ENCODE measurements at places on chromosomes 2 and 18.

GRCh38 chr2:205372141-205372540 is 310.2 kb upstream of the NRP2 start:
- no peak for DNase-seq

- DNase-seq, result no peak
Observed at GRCh38 chr18:63070767-63071502, 248.6 kb downstream of the BCL2 start.

- DNase-seq, result no peak
Observed at GRCh38 chr2:241808721-241809382, at the start of gene NEU4. Gene NEU4, plus strand, starts transcription at chr2:241809193. Its CDS starts 5,292 bp downstream, at chr2:241814485.

DNA sequence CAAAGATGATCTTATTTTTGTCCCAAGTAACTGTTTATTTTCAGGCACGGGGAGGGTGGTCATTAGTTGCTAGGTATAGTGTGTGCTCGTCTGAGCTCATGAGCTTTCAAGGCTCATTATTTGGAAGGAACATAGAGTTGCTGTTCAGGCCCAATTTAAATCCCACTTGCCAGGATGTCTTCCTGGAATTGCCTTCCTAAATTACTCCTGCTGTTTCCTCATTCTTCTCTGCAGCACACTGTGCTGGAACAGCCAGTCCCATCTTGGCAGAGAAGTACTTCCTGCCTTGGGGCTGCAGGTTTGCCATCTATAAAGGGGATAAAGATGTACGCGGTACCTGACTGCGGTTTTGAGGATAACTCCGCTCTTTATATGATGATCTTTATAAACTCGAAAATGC is 37.3 kb downstream of the GREB1 start:
- no peak for DNase-seq

- no peak for DNase-seq
Observed at GRCh38 chr18:44473394-44474066, 207.2 kb upstream of the SETBP1 start.

DNA sequence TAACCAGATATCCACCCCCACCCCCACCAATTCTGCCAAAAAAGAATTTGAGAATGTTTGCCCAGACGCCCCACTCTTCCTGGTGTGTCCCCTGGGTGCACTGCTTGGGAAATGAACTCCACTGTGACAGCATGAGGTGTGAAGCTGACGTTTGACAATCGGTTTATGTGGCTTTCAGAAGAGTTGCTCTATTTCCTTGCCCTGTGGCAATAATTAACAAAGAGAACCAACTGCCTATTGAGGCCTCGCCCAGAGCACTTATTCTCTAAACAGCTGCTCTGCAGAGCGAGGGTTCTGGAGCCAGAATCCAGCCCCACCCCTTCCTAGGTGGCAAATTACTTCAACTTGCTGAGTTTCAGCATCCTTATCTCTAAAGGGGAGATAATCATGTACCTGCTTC is 115.8 kb upstream of the SIX3 start:
- DNase-seq, result peak; percentile 23

- no peak for DNase-seq
Observed at GRCh38 chr18:77210249-77210648, 39.4 kb upstream of the GALR1 start.

DNA sequence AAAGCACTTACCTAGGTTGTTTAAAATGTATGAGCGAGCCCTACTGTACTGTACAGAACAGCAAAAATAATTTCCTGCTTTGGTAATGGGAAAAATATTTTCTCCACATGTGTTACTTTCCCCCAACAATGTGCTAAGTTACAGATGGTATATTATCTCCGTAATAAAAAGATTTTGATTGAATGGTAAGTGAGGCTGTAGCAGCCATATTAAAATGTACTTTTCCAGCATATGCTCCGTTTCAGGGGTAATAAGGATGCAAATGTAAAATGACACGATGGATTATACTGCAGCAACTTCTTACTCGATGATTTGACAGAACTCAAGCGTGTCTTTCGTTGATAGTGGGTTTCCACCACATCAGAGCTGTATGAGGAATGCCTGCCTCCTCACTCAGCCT is 50.5 kb downstream of the OSBPL6 start:
- DNase-seq, result no peak

- no peak for DNase-seq
Observed at GRCh38 chr2:12293874-12294273, 422.9 kb upstream of the TRIB2 start.

DNA sequence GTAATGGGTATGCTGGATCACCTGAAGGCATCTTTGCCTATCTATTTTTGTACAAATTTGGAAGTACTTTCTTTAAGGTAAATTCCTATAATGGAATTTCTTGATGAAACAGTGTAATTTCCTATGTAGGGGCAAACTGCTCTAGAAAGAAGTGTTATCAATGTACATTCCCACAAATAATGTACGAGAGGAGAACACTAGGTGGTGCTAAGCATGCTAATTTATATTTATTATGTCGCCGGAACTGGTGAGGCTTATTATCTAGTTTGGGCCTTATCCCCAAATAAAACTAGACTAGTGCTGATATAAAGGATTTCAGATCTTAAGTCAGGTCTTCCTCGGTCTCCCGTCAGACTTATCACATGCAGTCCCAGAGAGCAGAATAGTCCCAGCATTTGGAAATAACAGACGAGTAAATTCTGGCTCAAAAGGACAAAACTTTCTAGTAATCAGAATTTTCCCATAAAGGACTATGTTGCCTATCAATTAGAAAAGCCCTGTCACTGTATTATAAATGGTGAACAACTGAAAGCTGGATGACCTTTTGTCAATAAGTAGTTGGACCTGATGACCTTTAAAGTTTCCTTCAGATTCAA is 86.9 kb upstream of the RBBP8 start:
- DNase-seq, result peak; percentile 18

DNA sequence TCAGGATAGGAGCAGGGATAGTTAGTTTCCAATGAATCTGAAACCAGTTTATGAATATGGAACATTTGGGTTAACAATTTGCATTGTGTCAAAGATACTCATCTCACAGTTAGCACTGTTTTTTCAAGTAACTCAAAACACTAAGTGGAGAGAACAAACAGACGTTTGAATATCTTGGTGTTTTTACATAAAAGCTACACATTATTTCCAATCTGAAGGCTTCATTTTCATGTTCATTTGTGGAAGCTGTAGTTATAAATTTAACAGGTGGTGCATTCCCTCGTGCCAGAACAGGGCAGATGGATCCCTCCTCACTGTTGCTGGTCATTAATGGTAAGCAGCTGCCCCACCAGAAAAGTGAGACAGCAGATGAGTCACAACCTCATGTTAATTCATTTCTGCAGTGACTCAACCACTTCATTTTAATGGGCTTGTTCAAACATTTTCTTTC is 286.9 kb downstream of the TMX3 start:
- DNase-seq, result no peak

- no peak for DNase-seq
Observed at GRCh38 chr18:52242711-52243110, 97.3 kb upstream of the DCC start.

- DNase-seq, result no peak
Observed at GRCh38 chr2:16632598-16632997, 33.0 kb downstream of the CYRIA start.

DNA sequence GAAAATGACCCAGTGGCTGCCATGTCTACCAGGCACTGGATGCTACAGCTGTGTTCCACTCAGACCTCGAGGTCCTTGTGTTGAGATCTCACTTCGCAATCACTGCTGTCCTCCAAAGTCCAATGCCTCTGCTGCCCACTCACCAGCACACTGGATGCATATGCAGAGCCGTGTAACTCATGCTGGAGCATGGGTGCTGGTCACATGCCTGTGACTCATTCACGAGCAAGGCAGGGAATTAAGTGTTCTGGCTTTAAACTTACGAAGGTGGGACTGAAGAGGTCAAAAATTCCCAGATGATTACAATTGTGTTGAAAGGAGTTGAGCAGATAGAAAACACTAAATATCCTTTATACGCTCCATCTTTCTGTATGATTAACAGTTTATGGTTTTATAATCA is 417.5 kb downstream of the NUP35 start:
- no peak for DNase-seq

- no peak for DNase-seq
Observed at GRCh38 chr2:41962922-41963622, 84.7 kb upstream of the PKDCC start.

DNA sequence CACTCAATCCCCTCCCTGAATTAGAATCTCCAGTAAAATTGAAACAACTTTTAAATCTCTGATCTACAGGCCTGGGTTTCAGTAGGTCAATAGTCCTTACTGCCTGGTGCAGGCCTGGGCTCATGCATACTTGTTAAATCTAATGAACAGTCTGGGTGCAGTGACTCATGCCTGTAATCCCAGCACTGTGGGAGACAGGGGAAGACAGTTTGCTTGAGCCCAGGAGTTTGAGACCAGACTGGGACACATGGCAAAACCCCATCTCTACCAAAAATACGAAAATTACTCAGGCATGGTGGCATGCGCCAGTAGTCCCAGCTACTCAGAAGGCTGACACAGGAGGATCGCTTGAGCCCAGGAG is 94.7 kb upstream of the SP3 start:
- no peak for DNase-seq

GRCh38 chr18:5036523-5036922 is 160.5 kb downstream of the AKAIN1 start:
- DNase-seq, result no peak

- no peak for DNase-seq
Observed at GRCh38 chr18:73962256-73962655, 185.4 kb downstream of the FBXO15 start.

DNA sequence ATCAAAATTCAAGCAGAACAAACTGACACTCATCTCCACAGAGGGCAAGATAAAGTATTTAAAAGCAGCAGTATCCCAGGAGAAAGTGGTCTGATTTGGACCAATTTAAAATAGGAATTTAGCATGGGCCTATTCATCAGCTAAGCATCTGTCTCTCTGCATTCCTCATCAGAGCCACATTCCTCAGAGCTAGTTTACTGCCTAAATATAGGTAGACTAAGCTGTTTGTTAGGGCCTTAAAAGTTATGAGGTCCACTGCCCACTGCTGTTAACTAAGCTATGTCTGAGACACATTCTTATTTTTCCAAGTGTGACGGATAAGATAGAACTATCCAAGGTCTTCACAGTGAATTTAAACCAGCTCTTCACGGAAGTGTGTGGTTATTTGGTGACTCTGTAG is 17.6 kb downstream of the NEB start:
- no peak for DNase-seq

GRCh38 chr2:148932536-148932935 is 57.5 kb downstream of the KIF5C start:
- no peak for DNase-seq

GRCh38 chr18:54130177-54130576 is 94.3 kb downstream of the MBD2 start:
- no peak for DNase-seq

GRCh38 chr2:9256570-9257043 is 50.0 kb downstream of the ASAP2 start:
- no peak for DNase-seq

DNA sequence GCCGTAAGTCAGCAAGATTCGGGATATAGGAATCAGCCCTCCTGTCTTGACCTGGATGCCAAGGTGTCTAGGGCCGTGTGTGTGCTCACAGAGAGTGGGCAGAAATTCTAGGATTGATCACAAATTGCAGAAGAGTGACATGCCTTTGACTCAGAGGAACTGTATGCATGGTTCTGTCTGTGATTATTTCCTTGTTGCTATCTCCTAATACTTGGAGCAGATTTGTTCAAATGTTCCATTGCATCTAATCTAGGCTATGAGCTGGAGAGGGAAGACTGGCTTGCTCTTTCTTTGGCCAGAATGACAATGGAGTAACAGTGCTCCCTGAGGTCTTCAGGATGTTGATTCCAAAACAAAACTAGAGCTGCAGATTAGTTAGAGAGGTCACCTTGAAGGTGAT is 115.0 kb downstream of the EN1 start:
- DNase-seq, result no peak

DNA sequence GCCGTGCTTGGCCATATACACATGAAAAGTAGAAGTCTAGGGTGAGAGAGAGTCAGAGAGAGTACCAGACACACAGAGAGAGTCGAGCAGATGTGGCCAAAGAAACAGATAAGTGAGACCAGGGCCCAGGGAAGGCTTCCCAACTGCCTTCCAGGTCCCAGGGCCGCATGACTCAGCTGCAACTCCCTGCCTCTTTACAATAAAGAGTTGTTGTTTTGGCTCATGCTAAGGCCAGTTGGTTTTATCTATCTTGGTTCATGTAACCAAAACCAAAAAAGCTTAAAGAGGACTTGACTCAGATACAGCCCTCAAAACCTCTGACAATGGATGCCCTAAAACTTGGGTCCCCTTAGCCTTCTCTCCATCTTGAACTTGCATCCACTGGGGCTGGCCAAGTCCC is 36.9 kb downstream of the REEP1 start:
- DNase-seq, result no peak

DNA sequence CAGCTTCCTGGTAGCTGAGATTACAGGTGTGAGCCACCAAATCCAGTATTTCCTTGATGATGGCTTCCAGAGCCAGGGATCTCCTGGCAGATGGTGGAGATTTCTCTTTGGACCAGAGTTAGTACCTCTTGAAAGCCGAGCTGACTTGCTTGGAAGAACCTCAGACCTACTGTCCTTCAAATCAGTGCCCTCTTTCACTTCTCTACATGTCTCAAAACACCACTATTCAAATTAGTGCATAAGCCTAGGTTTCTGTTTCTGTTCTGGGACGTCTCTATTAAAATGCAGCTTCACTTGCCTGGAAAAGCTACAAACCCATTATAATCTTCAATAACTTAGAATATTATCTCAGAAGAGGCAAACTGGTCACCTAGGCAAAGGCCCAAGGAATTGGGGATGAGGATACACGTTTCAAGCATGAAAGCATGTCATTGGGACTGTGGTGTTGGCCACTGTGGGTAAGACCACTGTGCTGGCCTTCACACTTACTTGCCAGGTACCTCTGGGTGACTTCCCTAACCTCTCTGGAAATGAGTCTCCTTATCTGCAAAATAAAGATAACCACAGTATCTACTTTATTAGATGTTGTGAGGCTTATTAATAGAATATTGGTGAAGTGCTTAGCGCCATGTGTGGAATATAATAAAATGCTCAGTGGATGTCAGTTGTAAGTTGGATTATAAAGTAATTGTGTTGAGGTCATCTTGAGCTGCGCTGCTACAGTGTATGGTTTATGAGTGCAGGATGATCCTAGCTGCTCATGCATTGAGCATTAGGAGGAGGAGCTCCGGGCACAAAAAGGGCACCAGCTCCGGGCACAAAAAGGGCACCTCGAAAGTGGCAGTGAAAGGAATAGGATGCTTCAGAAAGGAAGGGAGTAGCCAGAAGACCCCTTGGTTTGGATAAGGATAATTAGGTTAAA is 84.5 kb downstream of the DOCK10 start:
- DNase-seq, result no peak

Data from NCI-H1105 (cell line).